ENCODE measurements at places on chromosomes 13 and 19.

DNA sequence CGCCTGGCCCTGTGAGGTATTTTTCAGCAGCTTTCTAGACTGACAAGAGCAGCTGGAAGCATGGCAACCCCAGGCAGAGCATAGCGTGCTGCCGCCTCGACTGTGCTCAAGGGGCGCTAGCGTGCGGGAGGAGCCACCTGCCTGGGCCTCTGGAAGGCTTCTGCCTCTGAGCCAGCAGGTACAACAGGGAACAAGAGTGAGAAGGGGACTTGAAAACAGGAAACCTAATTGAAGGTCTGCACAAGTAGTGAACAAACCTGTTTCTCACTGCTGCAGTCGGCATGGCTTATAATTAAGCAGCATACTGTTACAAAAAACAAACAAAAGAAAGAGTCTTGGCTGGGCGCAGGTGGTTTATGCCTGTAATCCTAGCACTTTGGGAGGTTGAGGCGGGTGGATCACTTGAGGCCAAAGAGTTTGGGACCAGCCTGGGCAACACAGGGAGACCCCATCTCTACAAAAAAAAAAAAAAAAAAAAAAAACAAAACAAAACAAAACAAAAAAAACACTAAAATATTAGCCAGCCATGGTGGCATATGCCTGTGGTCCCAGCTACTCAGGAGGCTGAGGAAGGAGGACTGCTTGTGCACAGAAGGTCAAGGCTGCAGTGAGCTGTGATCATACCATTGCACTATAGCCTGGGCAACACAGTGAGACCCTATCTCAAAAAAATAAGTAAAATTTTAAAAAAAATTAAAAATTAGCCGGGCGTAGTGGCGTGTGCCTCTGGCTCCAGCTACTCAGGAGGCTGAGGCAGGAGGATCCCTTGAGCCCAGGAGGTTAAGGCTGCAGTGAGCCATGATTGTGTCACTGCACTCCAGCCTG is 12.6 kb upstream of the GARRE1 start:
- DNase-seq, result no peak

GRCh38 chr13:60347174-60347573 is 49.8 kb upstream of the TDRD3 start:
- no peak for DNase-seq

GRCh38 chr19:31991984-31992655 is 353.3 kb upstream of the ZNF507 start:
- no peak for DNase-seq

DNA sequence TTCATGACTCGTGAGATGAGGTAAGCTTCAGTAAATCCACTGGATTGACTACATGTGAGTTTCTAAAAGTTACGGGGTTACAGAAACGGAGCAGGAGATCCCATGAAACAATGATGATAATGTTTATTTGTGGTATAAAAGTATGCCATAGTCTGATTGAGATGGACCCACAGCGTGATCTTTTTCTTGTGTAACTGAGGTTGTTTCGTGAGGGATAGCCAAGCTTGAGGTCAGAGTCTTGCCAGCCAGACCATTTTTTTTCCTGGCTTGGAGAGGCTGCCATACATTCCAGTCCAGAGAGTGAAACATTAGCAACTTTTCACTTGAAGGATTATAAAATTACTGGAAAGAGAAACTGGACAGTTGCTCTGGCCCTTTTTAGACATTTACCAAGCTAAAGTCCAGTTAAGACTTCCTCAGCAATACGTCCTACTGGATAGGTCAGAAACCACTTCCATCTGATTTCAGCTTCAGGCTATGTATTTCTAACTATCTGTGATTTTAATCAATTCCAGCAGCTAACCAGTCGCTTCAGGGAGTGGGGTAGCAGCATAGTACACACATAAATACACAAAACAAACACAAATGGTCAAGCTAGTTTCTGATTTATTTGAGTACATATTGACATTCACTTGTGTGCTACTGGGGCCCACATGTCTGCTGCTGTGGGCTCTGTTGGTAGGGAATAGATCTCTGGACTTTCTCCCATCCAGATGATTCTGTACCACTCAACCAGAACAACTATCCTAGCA is 194.6 kb downstream of the POSTN start:
- peak; percentile 97 for DNase-seq

DNA sequence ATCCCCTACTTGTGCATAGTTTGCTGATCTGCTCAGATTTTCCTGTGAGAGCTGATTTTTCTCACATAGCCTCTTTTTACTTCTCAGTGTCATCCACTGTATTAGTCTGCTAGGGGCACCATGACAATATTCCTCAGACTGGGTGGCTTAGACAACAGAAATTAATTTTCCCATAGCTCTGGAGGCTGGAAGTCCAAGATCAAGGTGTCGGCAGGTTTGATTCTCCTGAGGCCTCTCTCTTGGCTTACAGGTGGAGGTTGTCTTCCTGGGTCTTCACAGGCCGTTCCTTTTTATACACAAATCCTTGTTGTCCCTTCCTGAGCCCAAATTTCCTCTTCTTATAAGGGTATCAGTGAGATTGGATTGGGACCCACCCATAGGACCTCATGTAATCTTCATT is 9.2 kb downstream of the LRCH1 start:
- no peak for DNase-seq

- peak; percentile 10 for DNase-seq
These were observed 22.6 kb downstream of the MED4 start for GRCh38 chr13:48072304-48072703.

DNA sequence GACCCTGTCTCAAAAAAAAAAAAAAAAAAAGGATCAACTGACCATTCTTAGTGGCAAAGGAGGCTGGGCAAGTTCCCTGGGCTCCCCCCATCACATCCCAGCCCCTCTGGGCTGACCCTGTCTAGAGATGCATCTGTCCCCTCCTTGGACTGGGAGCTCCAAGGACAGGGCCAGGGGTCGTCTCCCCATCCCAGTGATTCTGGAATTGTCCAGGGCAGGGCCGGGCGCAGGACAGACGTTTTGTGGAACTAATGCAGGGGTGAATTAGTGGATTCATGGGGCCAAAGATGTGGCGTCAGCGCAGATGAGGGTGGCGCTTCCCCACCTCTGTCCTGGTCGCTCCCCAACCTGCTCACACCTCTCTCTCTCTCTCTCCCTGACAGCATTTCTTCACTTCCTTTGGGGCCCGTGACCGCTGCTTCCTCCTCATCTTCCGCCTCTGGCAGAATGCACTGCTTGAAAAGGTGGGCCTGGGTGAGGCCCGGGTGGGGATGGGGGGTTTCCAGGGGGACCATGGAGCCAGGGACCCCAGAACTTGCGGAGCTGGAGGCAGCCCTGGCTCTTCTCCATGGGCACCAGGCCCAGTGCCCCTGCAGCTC is 11.1 kb downstream of the GRAMD1A start:
- no peak for DNase-seq
